DND-41 (cell line): ENCODE measurements at places on chromosomes 3 and 15.

- DNase-seq: no peak
Measured at GRCh38 chr3:129549805-129550204, 6.8 kb downstream of the H1-8 start.

GRCh38 chr15:81334768-81335435 lies 11.0 kb upstream of the STARD5 start:
- no peak for DNase-seq

GRCh38 chr3:12973827-12974226 lies 99.4 kb downstream of the IQSEC1 start:
- peak; percentile 59 for DNase-seq

DNA sequence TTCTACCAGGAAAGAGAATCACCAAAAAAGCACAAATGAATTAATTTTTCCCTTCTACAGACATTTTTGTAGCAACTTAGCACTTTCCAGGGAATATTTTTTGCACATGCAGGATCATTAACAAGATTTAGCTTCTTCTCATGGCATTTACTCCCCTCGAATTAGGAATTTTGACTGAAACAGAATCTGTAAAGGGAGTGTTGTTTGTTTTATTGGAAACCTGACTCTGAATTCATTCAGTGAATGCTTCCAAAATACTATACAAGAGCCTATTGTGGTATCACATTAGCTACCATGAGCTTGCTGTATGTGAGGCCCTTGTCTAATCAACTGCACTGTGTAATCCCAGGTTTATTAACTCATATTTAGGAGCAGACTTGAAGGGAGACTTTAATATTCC lies 130.4 kb upstream of the ATP10A start:
- DNase-seq: no peak

- no peak for DNase-seq
Measured at GRCh38 chr3:77467702-77468625, 428.1 kb downstream of the ROBO2 start.

GRCh38 chr3:59185591-59186369 lies 136.0 kb upstream of the CFAP20DC start:
- no peak for DNase-seq

GRCh38 chr3:151837057-151837456 lies 23.1 kb downstream of the AADAC start:
- no peak for DNase-seq

DNA sequence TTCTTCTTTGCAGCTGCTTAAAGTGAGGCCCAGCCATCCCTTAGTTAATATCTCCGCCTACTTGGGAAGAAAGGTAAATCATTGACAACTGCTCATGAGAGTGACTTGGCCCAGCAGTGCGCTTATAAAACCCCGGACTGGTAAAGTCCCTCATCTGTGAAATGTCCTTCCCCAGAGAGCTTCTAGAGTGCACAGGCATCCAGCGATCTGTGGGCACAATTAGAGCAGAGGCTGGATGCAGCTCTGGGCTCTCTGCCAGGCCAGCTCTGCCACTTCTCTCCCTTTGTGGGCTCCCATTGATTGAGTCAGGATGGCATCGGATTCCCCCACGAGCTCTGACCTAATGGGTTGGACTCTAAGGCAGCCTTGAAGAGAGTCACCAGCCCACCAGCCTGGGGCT lies 219.0 kb upstream of the LINGO1 start:
- no peak for DNase-seq

DNA sequence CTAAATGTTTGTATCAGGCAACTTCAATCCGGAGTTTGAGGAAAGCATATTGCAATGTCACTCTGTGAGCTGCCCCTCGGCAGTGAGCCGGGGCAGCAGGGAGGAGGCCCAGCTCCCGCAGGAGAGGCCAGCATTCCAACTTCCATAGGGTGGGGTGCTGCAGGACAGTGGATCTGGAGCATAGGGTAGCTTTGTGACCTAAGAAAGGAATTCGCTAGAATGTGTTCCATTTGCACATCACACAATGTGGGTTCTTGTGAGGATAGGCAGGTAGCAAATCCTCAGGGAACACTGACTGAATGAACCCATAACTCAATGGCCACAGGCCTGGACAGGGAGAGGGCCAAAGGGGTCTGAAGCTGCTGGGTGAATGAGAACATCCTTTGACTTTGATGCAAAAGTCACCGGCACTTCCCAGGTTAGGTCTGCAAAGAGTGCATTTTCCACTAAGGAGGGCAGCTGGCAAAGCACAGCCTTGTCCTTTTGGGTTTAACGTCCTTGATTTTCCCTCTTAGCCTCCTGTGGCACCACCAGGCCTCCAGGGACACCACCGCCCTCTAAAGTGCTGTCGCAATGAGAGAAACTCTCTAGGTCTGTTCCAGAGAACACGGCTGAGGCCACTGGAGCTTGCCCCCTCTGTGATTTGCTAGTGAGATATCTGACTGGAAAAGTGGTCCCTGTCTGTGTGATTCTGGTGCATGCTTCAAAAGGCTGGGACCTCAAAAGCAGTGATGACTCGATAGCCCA lies 36.2 kb downstream of the GABRB3 start:
- DNase-seq: no peak

- DNase-seq: no peak
Measured at GRCh38 chr3:194885766-194886165, 200.1 kb downstream of the FAM43A start.

DNA sequence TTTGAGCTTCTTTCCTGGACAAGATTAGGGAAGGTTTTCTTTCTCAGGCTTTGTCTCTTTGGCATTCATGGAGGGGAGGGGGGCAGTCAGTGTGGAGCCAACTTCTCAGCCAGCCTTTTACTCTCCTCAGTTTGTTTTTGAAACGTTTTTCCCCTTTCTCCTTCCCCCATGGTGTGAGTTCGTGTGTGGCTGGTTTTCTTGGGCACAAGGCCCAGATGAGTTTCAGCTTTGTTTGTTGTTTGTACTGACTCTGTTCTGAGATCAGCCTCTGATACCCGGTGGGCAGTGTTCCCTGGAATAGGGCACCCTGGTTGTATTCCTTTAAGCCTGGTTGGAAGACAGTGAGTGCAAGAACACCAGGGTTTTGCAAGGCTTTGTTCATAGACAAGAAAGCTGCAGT lies 168.2 kb upstream of the RARB start:
- DNase-seq: no peak

DNA sequence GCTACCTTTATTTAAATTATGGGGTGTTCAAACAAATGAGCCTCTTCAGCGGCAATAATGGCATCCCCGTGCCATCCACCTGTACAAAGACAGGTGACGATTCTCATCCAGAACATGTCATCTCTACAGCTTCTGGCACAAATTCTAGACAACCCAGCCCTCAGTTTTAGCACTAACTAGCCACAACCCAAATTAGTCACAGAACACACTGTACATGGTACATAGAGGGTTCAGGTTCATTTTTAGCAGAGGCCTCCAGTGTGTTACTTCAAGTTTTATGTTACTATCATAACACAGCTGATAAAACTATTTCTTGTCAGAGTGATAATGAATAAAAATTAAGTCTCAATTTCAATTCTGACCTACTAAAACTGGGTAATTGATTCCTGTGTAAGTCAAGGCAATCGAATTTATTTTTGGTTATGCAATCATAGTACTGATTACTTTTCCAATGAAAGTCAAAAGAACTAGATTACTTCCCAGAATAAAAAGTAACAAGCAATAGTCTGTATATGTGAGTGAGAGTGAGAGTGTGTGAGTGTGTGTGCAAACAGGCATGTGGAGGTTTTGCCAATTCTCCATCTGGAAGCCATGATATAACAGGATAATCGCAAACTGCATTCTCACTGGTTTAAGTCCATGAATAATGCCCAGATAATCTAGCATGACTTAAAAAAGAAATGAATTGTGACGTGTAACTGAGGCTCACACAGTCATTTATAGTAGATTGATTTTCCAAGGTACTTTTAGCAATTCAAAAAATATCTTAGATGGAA lies 37.4 kb downstream of the SHQ1 start:
- no peak for DNase-seq

DNA sequence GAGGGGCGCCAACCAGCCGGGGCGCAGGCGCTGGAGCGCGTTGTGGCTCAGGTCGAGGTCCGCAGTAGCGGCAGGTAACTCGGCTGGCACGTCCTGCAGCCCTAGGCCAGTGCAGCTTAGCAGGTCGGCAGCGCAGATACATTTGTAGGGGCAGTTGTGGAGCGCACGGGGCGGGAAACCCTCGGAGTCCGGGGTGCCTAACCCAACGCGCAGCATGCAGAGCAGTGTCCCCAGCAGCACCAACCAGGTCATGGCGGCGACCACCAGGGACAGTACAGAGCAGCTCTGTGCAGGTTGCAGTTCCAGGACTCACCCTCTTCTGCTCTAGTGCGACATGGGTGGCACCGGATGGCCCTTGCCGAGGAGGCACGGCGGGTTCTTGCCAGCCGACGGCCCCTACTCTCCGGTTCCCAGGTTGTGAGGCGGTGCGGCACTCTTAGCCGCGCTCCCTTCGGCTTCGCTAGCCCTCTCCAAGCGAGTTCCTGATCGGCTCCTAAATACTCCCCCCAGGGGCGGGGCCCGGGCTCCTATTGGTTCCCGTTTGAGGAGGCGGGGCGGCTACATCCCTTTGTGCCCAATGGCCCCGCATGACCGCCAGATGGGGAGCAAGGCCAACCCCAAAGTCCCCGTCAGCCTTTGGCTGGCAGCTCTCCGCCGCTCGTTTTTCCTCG lies at the start of gene AMIGO3:
Gene AMIGO3 (minus strand): TSS at position 471 of the 671 bp plus-strand sequence. CDS start 219 bp downstream, at position 252.
- peak; percentile 92 for DNase-seq

DNA sequence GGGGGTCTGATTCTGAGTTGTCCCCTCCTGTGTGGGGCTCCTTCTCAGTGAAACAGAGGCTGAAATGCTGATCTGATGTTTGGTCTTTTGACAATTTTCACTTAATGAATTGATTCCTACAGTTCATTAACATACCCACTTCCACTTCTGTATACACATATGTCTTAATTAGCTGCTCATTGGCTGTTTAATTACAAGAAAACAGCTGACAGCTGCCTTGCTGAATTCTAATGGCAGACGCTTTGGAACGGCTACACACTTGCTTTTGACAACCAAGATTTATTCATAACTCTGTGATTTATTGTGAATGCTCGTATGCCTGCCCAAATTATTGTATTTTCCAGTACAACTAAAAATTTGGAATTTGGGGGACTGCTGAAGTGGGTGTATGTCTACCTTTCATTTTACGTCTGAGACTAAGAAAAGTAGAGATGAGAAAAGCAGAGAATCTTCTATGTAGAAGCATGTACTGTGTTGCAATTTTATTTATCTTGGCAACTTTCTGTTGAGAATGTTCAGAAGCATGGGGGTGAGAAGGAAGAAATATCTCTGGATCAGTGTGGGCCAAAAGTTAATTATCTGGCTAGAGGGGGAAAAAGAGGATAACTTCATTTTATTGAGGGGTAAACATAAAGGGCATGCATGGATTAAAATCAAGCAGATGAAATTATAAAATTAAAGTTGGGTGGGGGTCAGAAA lies 46.5 kb upstream of the ICE2 start:
- DNase-seq: no peak

DNA sequence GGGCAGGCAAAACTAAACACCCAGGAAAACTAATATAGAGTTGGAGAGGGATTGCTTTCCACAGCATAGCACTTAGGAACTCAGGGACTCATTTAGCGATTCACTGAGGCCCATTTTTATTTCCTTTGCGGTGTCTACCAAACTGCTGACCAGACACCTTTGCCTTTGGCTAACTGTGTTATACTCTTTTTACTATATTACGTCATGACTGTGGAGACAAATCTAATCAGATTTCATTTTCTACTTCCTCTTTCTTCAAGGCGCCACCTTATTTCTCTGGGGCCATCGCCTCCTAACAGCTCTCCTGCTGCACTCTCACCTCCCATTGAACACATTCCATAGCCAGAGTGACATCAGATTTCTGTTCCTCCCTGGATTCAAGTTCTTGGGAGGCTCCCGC lies 215.7 kb upstream of the WNT5A start:
- no peak for DNase-seq

DNA sequence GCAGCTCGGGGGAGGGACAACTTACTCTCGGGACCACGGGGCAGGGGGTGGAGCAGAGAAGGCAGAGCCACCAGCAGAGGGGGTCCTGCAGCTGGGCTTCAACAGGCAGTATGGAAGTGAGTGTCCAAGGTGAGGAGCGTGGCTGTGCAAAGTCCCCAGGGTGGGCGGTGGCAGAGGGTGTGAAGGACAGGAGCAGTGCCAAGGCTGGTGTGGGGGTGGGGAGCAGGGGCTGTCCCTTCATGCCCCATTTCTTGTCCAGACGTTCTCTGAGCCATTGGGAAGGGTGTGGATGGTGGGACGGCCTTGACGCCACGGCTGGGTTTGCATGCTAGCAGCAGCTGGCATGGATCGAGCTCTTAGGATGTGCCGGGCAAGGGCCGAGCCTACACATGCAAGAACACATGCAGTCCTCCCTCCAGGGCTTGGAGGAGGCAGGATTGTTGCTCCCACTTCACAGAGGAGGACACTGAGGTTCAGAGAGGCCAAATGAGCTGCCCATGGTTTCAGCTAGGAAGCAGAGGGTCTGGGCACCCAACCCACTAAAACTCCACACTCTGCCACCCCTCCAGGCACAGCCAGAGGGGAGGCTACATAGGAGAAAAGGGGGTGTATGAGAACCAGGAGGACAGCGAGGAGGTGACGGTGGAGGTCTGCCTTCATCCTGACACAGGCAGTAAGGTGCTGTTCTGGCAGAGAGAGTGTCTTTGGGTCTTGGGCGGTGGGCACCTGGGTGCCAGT lies 93.6 kb downstream of the TBC1D2B start:
- DNase-seq: no peak

DNA sequence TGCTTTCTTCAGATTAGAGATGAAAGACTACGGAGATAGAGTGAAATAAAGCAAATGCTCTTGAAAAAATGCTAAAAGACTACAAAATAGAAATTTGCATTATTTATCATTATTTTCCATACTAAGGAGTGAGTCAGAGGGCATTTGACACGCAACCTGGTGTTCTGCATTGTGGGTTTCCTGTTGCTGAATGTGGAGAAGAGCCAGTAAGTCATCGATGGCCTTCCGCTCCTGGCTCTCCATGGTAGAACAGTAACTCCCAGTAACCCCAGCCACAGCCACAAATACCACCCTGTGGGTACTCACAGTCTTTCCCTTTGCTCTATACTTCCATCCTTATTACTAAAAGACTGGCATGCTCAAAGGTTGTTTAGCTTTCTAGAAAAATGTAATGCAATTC lies 61.5 kb downstream of the CGGBP1 start:
- DNase-seq: no peak

DNA sequence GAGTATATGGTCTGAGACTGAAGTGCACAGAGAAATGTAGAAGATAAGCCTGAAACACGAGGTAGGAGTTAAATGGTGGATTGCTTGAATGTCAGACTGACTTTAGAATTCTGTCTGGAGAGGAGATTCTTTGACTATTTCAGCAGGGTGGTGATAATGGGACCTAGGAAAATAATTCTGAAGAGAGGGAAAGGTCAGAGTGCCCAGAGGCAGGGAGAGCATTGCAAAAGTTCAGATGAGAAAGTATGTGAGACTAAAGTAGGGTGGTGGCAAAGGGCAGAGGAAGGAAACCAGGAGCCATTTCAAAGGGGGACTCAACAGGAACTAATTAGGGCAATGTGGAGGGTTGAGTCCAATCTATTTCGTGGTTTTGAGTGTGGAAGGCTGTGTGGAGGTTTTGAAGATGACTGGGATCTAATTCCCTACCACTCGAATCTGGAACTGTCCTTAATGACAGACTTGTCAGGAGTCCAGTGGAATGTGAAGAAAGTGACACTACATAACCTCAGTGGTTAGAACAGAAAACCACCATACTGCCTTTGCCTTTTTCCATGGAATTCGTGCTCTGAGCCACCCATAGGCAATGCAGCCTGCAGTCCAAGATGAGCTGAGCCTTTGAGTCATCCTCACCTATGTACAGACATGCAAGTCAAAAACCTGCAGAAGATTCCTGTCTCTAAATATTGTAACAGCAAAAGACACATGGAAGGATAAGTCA lies 16.1 kb downstream of the CPOX start:
- DNase-seq: no peak
